Frontal cortex (tissue), 4 donors: ENCODE measurements at places on chromosomes 3 and 15.

DNA sequence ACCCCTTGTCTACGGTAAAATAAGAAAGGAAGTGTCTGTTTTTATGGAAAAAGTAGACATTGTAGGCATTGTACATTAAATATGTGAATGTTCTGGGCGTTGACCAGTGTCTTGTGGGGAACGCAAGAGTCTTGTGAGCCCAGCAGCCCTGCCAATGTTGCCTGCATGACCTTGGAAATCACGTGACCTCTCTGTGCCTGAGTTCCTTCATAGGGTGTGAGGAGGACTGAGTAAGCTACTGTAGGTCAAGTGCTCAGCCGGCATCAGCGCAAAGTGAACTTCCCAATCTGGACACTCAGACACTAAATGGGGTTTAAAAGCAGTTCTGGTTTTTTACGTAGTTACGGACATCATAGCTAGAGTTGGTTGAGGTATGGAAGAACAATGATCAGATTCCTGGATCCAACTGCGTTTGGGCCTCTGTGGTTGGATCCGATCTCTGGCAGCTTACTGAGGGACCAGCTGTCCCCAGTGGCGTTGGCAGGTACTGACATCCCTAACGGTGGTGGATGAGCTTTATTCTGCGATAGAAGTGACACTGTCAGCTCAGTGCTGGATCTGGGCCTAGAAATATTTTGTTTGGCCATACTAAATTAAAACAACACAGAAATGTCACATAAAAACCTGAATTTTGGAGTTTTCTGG, 63.8 kb downstream of the SPSB4 start:
- DNase-seq: no peak

DNA sequence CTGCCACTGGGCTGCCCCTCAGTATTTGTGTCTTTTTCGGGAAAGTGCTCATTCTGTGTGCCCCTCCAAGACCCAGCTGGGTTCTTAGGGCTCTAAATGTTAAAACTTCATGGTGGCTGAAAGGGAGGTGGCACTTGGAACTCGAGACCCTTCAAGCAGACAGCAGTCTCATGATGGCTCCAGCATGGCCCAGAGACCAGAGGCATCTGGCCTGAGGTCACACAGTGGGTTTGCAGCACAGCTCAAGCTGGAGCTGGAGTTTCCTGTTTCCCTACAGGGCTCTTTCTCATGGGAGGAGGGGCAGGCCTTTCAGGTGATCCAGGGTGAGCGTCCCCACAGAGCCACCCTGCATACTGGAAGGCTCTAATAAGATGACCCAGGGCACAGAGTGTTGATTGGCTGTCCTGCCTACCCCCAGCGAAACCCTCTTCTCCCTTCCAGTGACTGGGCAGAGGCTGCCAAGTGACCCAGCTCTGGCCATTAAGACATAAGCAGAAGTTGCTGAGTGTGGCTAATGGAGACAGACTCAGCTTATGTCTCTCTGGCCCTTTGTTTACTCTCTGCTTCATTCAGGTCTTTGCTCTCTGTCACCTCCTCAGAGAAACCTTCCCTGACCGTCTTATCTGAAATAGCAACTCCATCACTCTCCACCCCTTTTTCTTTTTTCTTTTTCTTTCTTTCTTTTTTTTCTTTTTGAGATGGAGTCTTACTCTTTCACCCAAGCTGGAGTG, 166.6 kb upstream of the SMAD3 start:
- no peak for DNase-seq

- DNase-seq: no peak
Observed at GRCh38 chr15:98997755-98998154, 9.8 kb downstream of the PGPEP1L start.

DNA sequence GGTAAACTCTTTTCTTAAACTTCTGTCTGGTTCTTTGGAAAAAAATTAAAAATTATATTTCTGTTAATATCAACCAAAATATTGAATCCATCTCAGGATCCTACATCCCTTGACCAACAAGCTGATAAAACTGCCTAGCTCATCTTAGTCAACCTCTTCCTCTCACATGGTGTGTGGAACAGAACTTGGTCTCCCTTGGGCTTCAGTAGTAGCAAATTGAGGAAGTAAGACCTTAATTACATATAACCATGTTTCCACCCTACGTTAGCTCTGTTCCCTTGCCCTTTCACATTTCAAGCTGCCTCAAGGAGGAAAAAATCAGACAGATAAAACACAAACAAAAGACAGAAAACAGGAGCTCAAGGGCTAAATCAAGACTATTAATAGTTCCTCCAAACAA, 116.4 kb downstream of the GREM1 start:
- no peak for DNase-seq

DNA sequence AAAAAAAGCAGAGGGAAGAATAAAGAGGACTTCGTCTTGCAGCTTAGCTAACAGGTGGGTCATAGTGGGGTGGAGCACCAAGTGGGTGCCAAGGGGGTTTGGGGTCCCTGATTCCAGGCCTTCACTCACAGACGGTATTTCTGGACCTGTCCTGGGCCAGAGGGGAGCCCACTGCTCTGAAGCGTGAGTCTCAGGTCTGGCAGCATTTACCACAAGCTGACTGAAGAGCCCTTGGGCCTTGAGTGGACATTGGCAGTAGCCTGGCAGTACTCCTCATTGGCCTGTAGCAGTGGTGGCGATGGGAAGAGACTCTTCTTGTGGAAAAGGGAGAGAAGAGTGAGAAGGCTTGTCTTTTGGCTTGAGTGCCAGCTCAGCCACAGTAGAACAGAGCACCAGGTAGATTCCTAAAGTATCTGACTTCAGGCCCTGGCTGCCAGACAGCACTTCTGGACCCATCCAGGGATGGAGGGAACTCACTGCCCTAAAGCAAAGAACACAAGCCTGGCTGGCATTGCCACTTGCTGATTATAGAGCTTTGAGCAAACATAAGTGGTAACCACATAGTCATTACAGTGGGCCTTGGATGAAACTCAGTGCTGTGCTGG, 72.9 kb downstream of the GLDN start:
- DNase-seq: no peak

DNA sequence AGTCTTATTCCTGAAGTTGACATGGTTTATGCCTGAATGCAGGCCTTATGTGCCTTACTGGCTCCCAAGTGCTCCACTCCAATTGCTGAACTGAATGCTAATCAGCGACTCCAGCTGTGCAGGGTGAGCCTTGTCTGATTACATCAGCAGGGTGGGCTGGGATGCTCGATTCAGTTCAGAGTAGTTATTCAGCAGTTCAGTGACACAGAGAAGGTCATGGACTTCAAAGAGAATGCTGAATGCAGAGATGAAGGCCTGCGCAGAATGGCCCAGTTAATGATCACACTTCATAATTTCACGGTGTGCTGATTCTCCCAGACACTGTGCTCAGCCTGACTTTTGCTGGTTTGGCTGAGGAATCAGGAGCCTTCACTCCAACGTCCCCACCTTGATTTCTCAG, 63.6 kb downstream of the CLDN1 start:
- DNase-seq: no peak

DNA sequence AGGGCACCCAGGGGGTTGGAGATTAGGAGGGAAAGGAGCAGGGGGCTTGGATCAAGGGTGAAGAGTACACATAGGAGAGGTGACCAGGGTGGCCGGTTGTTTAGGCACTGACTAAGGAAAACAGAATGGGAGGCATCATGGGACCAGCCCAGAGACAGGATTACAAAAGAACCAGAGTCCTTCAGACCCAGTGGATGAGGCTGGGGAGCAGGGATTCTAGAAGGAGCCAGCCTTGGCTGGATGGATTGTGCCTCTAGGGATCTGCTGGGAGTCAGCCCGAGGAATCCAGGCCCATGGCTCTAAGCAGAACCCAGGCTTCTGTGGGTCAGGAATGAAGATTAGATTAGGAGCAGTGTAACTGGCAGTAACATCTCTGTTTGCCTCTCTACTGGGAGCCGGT, 98.6 kb downstream of the ARNT2 start:
- no peak for DNase-seq

- no peak for DNase-seq
Observed at GRCh38 chr3:66140743-66141372, 79.9 kb upstream of the SLC25A26 start.

GRCh38 chr3:115652738-115653137, 29.4 kb downstream of the GAP43 start:
- DNase-seq: no peak

GRCh38 chr3:110810356-110810755, 261.3 kb upstream of the NECTIN3 start:
- no peak for DNase-seq

- DNase-seq: no peak
Observed at GRCh38 chr3:124217542-124217941, 225.6 kb upstream of the ROPN1 start.

DNA sequence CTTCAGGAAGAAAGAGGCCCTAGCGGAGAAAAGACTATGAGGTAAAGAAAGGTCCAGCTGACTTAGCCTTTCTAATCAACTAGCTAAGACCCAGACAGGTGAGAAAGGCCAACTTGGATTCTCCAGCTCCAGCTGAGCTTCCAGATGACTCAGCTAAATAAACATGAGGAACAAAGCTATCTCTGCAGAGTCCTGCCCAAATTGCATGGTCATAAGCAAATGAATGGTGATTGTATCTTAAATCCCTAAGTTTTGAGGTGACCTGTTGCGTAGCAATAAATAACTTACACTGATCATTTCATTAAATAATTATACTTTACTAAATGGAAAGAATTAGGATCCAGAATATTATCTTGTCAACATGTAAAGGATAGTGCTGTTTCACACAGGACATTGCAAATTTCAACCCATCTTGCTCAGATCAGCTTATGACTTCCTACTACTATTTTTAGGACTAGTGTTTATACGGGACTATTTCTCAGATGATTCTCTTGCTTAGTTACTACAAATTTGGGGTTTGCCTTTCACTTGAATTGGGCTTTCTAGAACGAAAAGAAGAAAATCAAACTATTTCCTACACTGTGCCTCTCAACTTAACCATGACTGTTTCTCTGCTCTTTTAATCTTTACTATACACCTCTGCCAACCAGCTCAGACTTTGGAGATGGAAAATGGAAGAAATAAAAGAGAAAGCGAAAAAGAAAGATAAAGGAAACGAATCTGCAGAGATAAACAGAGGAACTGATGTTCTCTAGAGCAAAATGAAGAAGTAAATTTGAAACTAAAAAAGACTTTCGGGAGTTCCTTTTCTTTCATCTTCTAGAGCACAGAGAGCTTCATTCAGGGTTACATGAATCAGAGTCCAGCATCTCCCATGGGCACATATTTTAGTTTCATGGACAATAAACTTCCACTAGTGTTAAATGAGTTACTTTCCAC, 6.6 kb upstream of the ADGRG7 start:
- DNase-seq: no peak

DNA sequence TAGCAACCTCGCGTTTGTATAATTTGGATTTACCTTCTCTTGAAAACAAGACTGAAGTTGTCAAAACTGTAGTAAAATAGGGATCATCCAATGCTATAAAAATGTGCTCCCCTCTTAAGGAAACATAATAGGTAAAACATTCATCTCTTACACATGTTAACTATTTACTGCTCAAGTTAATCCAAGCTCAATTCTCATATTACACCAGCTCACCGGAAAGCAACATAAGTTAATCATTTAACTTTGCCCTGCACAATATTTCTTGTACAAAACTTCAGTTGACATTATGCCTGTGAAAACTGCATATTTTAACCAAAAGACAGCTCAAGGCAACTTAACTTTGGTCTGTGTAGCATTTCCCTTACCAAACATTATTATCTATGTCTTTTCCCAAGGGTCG, 634.2 kb downstream of the NAALADL2 start:
- no peak for DNase-seq

- DNase-seq: no peak
Observed at GRCh38 chr3:150605998-150606641, 3.0 kb downstream of the SELENOT start.

DNA sequence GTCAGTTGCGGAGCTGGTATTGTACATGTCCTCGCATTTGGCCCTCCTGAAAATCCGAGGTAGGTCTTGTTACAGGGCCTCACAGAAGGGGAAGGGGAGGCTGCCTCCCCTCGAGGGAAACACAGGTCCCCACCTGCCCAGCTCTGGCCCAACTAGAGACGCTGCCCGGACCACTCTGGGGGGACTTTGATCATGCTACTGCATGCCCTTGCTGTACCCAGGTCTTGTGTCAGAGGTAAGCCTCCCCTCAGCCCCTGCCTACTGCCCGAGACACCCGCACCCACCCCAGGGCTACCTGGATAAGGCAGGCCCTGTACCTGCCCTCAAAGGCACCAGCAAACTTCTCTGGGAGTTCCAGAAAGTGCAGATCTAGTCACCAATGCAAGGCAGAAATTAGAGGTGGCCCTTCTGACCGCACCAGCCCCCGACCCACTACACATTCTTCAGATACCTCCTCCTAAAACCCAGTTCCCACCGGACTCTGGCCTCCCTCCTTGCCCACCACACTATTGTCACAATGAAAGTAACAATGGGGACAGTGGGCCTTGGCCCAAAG, 981 bp upstream of the SCAP start:
- DNase-seq: no peak

DNA sequence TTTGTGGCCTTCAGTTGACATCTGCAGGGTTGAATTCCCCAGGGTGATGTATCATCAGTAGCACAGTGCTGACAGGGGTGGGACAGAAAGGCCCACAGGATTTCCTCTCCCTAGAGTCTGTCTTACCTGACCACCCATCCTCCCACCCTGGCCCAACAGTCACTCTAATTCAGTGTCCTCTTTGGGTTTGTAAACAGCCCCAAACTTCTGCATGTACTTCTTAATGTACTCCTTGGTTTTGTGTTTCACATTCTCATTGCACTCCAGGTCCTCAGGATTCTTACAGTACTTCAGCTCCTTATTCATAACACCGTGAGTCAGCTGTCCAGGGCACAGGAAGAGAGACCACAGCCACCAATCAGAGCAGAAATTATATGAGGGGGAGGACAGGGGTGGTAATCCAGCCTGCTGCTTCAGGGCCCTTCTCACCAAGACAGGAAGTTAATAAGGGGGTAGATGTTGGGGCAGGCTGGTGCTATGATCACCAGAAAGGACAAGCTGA, 37.5 kb downstream of the NBEAL2 start:
- DNase-seq: no peak

DNA sequence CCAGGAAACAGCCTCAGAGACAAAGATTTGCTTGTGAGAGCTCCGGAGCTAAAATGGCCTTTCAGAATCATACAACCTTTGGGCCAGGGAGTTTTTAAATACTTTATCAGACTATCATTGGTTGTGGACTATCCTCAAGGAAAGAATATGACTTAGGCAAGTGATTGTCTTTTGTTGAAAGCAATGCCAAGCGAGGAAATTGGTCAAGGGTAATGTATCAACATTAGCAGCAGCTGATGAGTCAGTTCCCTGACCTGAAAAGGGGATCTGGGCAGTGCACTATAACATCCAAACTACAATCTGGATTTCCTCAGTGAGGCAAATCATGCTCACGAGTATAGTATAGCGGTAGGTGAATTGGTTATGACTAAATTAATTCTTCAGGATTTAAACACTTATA, 303.6 kb downstream of the LSAMP start:
- DNase-seq: no peak

GRCh38 chr3:48077815-48078214, 61.6 kb upstream of the MAP4 start:
- DNase-seq: no peak

- no peak for DNase-seq
Observed at GRCh38 chr15:78732634-78733033, 78.6 kb downstream of the ADAMTS7 start.

GRCh38 chr3:101619734-101620133, 45.8 kb downstream of the PCNP start:
- no peak for DNase-seq
